Urinary bladder (tissue), 4 donors: ENCODE measurements at places on chromosomes 1 and 21.

- DNase-seq = no peak
These were observed 20.6 kb downstream of the CDA start for GRCh38 chr1:20609541-20609940.

GRCh38 chr1:212291505-212292134 lies 6.4 kb downstream of the PPP2R5A start:
- DNase-seq = no peak

- no peak for DNase-seq
These were observed 48.9 kb downstream of the SYF2 start for GRCh38 chr1:25183126-25183980.

DNA sequence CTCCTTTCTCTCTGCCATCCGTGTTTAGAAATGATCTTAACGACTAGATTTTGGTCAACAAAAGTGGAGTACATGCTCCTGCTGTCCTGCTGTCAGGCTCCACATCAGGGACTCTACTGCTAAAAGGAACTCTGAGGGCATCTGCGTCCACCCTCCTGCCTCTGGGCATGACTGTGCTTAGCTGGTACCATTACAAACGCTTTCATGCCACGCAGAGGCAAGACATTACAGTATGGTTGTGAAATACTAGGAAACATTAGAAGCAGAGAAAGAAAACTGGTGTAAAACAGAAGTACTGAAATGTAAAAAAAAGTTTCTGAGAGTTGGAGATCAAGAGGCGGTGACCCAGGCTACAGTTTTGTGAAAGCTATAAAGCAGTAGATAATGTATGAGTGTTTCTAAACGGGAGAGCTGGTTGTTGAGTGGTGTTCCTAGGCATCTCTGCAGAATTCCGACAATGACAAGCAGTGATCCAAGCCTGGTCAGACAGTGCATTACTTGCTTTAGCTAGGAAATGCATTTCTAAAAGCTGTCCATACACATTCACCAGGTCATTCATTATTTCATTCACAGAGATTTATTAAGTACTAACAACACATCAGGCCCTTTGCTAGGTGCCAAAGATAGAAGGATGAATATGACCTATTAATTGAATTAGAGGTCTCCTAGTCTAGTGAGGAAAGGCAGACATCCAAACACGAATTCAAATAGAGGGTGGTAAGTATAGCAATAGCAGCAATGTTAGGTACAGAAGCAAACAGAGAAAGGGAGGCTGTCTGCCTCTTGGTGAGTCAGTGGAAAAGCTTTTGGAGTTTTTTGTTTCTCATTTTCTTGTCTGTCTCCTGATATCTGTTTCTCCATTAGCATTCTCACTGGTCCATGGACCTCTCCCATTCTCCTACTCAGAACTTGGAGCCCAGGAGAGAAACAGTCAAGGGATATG lies 401.9 kb downstream of the LMO4 start:
- DNase-seq = no peak

GRCh38 chr1:21174230-21174629 lies 2.5 kb downstream of the EIF4G3 start:
- no peak for DNase-seq

DNA sequence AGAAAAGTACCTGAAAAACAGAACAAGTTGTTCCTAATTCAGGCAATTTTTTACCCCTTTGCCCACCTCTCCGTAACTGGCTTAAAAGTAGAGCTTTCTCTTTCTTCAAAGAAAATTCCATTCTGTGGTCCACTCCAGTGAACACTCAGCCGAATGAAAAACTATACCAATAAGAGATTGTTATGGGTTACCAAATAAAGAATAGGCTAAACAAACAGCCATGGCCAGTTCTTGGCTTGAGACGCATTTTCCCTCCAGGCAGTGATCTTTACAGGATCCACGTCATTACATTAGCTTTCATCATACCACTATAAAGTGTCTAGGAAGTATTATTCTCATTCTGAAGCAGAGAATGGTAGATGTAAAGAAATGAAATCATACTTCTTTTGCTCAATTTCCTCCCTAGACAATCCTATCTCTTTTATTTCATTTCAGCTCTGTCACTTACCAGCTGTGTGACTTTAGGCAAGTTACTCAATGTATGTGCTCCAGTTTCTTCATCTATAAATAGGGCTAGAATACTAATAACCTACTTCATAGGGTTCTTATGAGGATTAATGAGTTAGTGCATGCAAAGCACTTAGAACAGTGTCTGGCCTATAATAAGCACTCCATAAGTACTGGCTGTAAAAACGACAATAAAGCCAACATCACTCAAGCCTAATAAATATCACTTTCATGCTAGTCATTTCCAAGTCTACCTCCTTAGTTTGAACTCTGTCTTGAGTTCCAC lies 26.5 kb upstream of the TRIM45 start:
- no peak for DNase-seq
